ENCODE measurements at places on chromosomes 13 and 19. TPM values are rescaled to one million over a fixed set of nuclear protein-coding genes. Genes with fewer than 3 reads are reported as not detected.
A peak's percentile ranks its signal among the peaks of the same experiment; 100 is the strongest.

BEST2 gene
- total RNA-seq, result not detected

ZNF667 gene
- total RNA-seq, result not detected

AXL gene
- 128 TPM for total RNA-seq

ZNF579 gene
- total RNA-seq, result 39.5 TPM

CATSPERD gene
- 0.08 TPM for total RNA-seq

CEACAM3 gene
- not detected for total RNA-seq

C13orf46 gene
- 2.6 TPM for total RNA-seq

LRRC4B gene
- 0.57 TPM for total RNA-seq

MEDAG gene
- 0.67 TPM for total RNA-seq

CDADC1 gene
- total RNA-seq, result 11.8 TPM

GRCh38 chr19:13817615-13818371, 22.6 kb downstream of the ZSWIM4 start:
- no peak overlapping the region for H3K4me3 ChIP-seq
- H3K27me3 ChIP-seq, result no peaks in the 10 kb centered on the region
- no peaks in the 10 kb centered on the region for H3K4me1 ChIP-seq
- H3K36me3 ChIP-seq, result no peaks in the 10 kb centered on the region
- no peak for DNase-seq

GRCh38 chr13:64446372-64446771, 2783.8 kb downstream of the PCDH9 start:
- no peak overlapping the region for H3K4me3 ChIP-seq
- no peak for DNase-seq
- no peaks in the 10 kb centered on the region for H3K27me3 ChIP-seq
- no peaks in the 10 kb centered on the region for H3K4me1 ChIP-seq
- no peaks in the 10 kb centered on the region for H3K36me3 ChIP-seq

DNA sequence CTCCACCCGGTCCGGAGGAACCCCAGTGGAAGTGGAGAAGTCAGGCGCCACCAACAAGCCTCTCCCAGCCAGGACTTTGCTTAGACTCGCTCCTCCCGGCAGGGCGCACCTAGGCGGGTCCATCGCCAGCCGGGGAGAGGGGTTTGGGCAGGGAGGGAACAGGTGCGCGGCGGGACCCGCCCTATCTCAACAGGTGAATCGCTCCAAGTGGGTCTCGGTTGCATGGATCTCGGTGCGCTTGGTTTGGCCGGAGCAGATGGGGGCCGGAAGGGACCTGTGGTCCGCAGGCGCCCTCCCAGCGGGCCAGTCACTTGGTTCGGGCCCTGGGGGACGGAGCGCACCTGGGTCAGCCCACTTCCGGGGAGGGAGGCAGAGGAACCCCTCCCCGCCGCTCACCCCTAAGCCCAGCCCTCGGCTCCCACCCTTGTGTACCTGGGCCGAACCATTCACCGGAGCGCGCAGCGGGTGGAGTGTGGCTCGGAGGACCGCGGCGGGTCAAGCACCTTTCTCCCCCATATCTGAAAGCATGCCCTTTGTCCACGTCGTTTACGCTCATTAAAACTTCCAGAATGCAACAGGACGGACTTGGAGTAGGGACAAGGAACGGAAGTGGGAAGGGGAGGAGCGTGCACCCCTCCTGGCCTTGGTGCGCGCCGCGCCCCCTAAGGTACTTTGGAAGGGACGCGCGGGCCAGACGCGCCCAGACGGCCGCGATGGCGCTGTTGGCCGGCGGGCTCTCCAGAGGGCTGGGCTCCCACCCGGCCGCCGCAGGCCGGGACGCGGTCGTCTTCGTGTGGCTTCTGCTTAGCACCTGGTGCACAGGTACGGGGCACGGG, at the start of gene LSR:
Gene LSR, plus strand, starts transcription at position 693 of the 836 bp plus-strand sequence. Its CDS starts 21 bp downstream, at position 714.
- no peaks in the 10 kb centered on the region for H3K36me3 ChIP-seq
- peaks cover 18% of the 10 kb centered on the region for H3K27me3 ChIP-seq
- peak; percentile 43 for DNase-seq
- peaks cover 4% of the 10 kb centered on the region for H3K4me1 ChIP-seq
- peak within 1 kb of the TSS; percentile 73 for H3K4me3 ChIP-seq

- no peak overlapping the region for H3K4me3 ChIP-seq
- H3K27ac ChIP-seq, result no peak overlapping the region
- no peaks in the 10 kb centered on the region for H3K27me3 ChIP-seq
Measured at GRCh38 chr13:99792079-99792921, 179.3 kb downstream of the ZIC5 start.

DNA sequence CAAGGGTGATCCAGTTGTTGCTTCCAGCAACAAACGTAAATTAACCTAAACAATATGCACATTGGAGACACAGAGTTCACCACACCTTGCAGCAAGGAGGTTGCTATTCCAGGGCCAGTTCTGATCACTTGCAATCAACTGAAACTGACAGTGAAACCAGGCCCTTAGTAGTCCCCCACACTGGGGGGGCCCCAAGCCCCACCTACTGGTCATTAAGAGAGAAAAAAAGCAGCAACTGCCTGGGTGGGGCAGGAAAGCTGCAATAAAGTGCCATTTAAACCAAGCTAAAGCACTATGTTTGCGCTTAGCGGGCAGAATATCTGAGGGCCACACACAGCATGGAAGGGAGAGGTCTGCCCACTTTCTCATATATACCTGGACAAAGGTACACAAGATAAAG, 51.5 kb downstream of the ATP7B start:
- no peaks in the 10 kb centered on the region for H3K27me3 ChIP-seq
- H3K27ac ChIP-seq, result no peak overlapping the region
- DNase-seq, result no peak
- no peak overlapping the region for H3K4me3 ChIP-seq

GRCh38 chr13:110689711-110690110, 16.2 kb downstream of the CARS2 start:
- H3K27me3 ChIP-seq, result no peaks in the 10 kb centered on the region
- no peak overlapping the region for H3K4me3 ChIP-seq
- H3K36me3 ChIP-seq, result no peaks in the 10 kb centered on the region
- no peak for DNase-seq
- H3K4me1 ChIP-seq, result no peaks in the 10 kb centered on the region

- no peak for DNase-seq
- no peaks in the 10 kb centered on the region for H3K4me1 ChIP-seq
- no peak overlapping the region for H3K4me3 ChIP-seq
- H3K27ac ChIP-seq, result no peak overlapping the region
Measured at GRCh38 chr13:47829690-47830089, 171.4 kb downstream of the SUCLA2 start.

DNA sequence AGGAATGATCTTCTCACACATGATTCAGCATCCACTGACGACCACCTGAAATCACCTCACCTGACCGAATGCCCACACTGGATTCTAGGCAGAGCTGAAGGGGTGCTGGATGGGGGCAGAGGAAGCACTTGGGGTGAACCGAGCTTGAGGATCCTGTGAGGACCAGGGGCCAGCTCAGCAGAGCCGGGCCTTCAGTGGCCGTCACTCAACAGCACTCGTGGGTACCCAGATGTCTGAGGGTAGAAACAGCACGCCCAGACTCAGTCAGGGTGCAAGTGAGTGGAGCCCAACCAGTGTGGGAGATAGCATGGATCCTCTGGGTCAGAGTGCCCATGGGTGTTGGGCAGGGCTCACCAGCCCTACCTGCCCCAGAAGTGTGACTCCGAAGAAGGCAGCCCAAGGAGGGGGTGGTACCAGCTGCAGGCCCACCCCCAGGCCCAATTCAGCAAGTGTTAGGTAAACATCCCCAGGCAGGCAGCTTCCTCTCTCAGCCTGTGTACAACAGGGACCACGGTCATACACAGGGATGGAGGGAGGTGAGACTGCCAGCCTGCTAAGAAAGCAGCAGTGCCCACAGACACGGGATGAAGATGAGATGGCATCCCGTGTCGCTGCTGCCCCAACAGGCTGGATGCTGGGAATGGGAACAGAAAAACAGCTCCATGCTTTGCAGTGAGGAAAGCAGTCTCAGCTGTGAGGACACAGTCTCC, 16.6 kb downstream of the GJA3 start:
- no peak for DNase-seq
- H3K36me3 ChIP-seq, result no peaks in the 10 kb centered on the region
- no peak overlapping the region for H3K4me3 ChIP-seq
- H3K27me3 ChIP-seq, result no peaks in the 10 kb centered on the region
- no peak overlapping the region for H3K27ac ChIP-seq
- H3K4me1 ChIP-seq, result no peaks in the 10 kb centered on the region

DNA sequence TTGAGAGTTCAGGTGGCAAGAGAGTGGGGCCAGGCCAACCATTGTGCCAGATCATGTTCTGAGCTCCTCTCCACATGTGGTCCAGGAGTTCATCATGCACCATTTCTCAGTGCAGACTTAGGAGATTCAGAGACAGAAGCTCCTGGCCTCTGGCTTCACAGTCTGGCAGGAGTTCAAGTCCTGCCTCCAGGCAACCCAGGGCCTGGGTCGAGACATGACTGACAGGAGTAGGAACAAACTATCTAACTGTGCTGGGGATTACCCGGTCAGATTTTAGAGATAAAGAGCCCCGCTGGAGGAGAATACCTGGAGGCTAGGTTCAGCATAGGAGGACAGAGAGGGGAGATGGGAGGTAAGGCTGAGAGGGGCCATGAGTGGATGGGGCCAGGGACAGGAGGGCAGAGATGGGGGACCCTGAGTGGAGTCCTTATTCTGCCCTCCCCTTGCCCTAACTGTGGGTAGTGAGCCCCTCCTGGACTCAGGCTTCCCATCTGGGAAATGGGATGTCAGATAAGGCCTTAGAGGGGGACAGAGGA, 906 bp upstream of the CYP4F11 start:
- H3K27me3 ChIP-seq, result no peaks in the 10 kb centered on the region
- no peak for DNase-seq
- H3K27ac ChIP-seq, result no peak overlapping the region
- H3K4me1 ChIP-seq, result no peaks in the 10 kb centered on the region
- H3K36me3 ChIP-seq, result no peaks in the 10 kb centered on the region
- no peak overlapping the region for H3K4me3 ChIP-seq

GRCh38 chr19:38545596-38545995, 72.2 kb downstream of the MAP4K1 start:
- H3K27ac ChIP-seq, result no peak overlapping the region
- DNase-seq, result no peak
- H3K4me3 ChIP-seq, result no peak overlapping the region
- peaks cover 4% of the 10 kb centered on the region for H3K27me3 ChIP-seq
- H3K36me3 ChIP-seq, result no peaks in the 10 kb centered on the region

GRCh38 chr19:42271861-42272534, 2.9 kb downstream of the CIC start:
- no peak overlapping the region for H3K27ac ChIP-seq
- peaks cover 11% of the 10 kb centered on the region for H3K4me1 ChIP-seq

DNA sequence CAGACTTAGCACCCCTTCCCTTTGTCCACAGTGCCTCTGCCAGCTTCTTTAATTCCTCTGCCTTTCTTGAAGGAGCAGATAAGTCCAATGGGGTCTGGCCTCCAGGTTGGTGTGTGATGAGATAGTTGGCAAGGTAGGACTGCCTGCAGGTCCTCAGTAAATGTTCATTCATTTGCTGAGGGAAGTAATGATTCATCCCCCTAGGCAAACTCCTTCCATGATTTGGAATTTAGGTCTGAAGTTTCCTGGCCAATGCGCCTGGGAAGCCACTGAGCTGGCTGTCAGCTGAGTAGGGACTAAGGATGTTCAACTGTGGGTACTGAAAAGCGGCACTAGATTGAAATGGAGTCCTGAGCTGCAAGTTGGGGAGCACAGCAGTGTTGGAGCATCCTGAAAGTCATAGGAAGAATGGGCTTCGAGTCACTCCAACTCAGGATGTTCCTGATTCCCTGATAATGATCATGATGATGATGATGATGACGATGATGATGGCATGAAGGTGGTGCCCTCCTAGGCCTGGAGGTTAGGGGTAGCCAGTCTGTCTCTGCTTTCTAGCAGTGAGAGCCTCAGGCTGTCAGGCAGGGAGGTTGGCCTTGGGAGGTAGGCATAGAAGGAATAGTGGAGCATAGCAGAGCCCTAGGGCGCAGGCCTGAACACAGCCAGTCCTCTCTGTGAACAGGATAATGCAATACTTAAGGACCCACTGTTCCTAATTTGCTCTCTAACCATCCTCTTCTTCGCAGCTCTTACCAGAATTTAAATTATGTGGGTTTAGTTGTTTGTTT, 44.7 kb downstream of the COL4A2 start:
- no peaks in the 10 kb centered on the region for H3K27me3 ChIP-seq
- no peak overlapping the region for H3K27ac ChIP-seq
- H3K36me3 ChIP-seq, result no peaks in the 10 kb centered on the region
- no peak for DNase-seq

DNA sequence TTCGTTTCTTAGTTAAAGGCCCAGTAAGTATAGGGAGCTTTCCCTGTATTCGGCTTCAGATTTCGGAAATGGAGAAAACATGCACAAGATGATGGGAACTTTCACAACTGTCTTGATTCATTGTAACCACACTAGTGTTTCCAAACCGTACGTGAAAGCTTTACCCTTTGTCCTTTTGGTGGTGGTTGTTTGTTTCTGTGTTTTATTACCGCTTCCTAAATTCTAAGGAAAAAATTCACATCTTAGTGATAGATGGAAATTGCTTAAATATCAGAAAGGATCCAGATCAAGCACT, 504 bp upstream of the VWA8 start:
- H3K4me1 ChIP-seq, result peaks cover 11% of the 10 kb centered on the region
- H3K4me3 ChIP-seq, result peak overlapping the region; percentile 82
- no peaks in the 10 kb centered on the region for H3K27me3 ChIP-seq
- H3K27ac ChIP-seq, result peak overlapping the region; percentile 95
- DNase-seq, result no peak

Data from Panc1 (cell line).